ENCODE measurements at places on chromosomes 3 and 15.

GRCh38 chr15:51343466-51343865 lies 2.0 kb downstream of the GLDN start:
- no peak for DNase-seq

- peak; percentile 83 for DNase-seq
These were observed 164.3 kb upstream of the LPP start for GRCh38 chr3:187989575-187990153.

DNA sequence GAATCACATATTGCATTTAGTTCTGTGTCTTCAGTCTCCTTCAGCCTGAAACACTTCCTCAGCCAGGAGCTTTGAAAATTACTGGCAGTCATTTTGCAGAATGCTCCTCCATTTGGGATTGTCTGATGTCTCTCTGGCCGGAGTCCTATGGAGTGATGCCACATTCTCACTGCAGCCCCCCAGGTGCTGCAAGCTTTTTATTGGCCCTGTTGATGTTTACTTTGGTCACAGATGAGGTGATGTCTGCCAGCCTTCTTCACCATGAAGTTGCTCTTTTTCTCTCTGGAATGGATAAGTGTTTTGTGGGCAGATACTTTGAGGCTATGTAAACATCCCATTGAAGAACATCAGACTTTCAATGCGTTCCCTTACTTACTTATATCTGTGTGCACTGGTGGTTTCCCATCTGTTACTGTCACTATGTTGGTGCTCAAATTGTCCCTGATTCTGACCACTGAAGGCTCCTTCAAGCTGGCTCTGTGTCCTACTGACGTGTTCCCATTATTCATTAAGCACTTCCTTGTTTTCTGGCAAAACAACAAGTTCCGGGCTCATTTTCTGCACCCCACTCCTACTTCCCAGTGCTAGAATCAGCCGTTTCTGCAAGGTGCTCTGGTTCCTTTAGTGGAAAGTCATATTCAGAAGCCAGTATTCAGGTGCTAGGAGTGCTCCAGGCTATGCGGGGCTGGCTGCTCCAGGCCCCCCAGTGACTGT lies 1.4 kb upstream of the CLEC3B start:
- no peak for DNase-seq

GRCh38 chr3:128081846-128082245 lies 29.6 kb downstream of the SEC61A1 start:
- DNase-seq = no peak

GRCh38 chr15:81311752-81312464 lies 12.0 kb downstream of the STARD5 start:
- no peak for DNase-seq
